NCI-H1930 (cell line): ENCODE measurements at places on chromosomes 5 and 9.

- peak; percentile 50 for DNase-seq
These were observed 155.7 kb downstream of the RMI1 start for GRCh38 chr9:84136119-84136868.

DNA sequence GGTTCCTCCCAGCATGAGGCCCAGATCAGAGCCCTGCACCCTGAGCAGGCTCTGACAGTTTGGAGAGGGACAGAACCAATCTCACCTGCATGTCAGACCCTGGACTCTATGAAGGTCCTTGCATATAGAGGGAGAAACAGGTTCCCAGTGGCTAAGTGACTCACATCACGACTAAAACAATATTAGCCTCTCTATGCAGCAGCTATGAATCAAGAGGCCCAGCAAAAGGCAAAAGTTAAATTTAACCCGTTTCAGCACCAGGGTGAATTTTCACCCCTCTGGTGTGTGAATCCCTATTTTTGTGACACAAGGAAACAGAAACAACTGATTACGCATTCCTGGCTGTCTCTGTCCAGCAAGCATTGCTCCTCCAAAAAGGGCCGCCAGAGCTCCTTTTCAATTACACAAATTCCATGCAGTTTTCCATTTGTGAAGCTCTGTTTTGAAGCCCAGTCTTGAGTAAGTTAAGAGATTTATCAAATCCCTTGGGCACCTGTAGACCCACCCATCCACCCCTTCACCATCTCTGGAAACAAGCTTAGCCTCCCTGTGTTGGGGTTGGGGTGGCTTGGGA lies 136.6 kb downstream of the GABBR2 start:
- DNase-seq, result no peak

DNA sequence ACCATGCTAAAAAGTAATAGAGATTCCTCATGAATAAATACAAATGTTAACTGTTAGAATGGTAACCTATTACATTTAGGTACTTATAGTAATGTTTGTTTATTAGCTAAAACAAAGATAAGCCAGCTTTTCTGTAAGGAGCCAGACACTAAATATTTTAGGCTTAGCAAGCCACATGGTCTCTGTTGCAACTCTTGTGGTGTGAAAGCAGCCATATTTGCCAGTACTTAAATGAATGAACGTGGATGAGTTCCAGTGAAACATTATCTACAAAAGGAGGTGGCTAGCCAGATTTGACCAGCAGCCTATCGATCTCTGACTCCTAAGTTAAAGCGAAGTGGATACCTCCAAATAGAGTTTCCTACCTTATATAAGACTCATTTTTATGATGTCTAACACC lies 331.6 kb downstream of the CDH12 start:
- no peak for DNase-seq

GRCh38 chr5:177304392-177305119 lies 957 bp downstream of the PRELID1 start:
- no peak for DNase-seq

- DNase-seq, result no peak
These were observed 49.8 kb downstream of the ROR2 start for GRCh38 chr9:91900055-91900796.

GRCh38 chr9:72533322-72533721 lies 11.9 kb downstream of the TMC1 start:
- no peak for DNase-seq

DNA sequence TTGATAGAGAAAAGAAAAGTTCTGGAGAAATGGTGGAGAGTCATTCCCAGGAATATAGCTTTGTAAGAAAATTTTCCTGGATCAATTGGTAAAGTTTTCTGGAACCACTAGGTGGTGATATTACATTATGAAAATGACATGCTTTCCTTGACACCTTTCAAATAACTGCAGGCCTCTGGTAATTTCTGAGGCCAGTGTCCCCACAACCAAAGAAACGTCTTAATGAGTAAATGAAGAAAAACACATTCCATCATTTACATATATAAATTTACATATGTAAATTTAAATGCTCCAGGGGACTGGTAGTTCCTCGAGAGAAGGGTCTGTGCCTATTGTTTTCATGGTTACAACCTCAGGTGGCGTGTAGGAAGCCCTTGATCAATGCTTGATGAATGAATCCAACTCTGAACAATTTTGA lies 17.2 kb upstream of the RGS3 start:
- DNase-seq, result peak; percentile 21

DNA sequence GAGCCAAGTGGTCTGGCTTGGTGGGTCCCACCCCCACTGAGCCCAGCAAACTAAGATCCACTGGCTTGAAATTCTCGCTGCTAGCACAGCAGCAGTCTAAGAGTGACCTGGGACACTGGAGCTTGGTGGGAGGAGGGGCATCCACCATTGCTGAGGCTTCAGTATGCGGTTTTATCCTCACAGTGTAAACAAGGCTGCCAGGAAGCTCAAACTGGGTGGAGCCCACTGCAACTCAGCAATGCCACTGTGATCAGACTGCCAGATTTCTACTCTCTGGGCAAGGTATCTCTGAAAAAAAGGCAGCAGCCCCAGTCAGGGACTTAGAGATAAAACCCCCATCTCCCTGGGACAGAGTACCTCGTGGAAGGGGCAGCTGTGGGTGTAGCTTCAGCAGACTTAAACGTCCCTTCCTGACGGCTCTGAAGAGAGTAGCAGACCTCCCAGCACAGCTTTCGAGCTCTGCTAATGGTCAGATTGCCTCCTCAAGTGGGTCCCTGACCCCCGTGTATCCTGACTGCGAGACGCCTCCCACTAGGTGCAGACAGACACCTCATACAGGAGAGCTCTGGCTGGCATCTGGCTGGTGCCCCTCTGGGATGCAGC lies 18.2 kb upstream of the STK32A start:
- DNase-seq, result no peak

GRCh38 chr9:114722937-114723620 lies 41.1 kb upstream of the TEX48 start:
- DNase-seq, result no peak

- peak; percentile 12 for DNase-seq
These were observed 132.0 kb downstream of the FAM174A start for GRCh38 chr5:100667161-100667630.

GRCh38 chr9:89407070-89407469 lies 88.8 kb downstream of the SECISBP2 start:
- DNase-seq, result no peak

DNA sequence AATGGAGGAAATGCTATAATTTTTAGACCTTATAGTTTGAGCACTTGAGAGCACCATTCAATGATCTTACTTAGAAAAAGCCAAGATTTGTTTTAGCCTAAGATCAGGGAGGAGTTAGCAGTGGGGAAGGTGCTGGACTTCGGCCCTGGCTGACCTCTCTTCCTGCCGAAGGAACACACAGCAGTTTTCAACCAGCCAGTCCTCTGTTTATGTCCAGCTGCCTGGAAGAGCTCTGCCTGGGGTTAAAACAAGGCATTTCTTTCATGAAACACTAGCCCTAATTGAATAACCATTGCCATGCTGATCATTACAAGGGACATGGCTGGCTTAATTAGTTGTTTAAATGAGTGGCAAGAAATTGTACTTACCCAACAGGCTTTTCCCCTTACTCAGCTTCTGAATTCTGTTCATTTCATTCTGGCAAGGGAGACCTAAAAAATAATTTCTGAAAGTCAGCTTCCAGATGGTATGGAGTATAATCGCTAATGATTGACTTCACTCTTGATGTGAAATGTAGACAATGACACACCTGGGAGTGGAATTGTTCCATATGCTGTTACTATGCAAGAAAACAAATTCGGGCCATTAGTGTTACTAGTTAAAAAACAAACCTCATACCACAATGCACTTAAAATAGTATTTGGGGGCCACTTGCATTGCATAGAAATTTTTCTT lies 514.2 kb downstream of the SPOCK1 start:
- DNase-seq, result no peak

GRCh38 chr9:135087899-135088347 lies 455 bp downstream of the OLFM1 start:
- DNase-seq, result no peak

- no peak for DNase-seq
These were observed 45.7 kb downstream of the RNF145 start for GRCh38 chr5:159163701-159164046.

DNA sequence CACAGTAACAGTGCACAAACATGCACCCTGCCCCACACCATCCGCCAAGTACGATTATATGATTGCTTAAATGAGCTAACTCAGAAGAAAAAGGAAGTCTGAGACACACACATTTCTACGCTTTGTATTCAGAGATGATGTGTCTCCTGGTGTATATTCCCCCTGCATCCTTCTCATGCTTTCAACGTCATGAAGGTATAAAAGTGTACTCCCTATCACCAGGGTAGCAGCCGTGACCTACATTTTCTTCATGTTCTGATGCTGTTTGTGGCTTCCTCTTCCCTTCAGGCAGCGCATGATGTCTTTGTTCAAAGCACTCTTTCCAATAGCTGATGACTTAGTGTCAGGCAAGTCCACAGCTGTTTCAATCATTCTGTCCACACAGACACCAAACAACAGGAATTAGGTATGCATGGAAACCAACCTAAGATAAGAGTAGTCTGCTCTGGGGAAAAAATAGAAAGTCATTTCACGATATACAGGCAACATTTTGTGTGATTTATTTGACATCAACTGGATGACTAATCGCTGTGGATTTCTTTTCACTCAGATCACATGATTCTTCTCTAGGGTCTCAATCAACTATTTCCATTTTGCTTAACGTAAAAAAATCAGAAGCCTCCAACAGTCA lies 269.4 kb upstream of the PTGER4 start:
- no peak for DNase-seq

GRCh38 chr9:113928269-113928668 lies 52.2 kb downstream of the ZNF618 start:
- DNase-seq, result no peak

DNA sequence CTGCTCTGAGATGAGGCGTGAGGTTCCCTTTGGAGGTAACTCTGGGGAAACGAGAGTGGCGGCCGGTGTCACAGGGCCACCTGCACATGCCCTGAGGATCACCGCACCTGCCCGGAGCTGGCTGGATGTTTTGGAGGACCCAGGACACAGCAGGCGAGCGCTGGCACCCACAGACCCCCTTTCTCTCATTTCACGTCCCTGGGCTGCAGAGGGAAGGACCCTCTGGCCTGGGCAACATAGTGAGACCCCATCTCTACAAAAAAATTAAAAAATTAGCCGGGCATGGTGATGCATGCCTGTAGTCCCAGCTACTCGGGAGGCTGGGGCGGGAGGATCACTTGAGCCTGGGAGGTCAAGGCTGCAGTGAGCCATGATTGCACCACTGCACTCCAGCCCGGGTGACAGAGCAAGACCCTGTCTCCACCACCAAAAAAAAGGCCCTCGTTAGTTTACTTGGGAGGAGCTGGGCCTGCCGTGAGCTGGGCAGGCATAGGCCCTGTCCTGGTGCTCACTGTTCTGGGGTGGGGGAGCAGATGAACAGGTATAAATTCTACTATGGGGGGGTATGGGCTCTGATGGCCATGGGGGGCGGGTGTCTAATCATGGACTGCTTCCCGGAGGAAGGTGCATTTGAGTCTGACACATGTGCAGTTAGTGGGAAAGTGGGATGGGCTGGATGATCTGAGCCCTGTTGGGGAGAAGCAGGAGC lies 96.9 kb upstream of the RAPGEF1 start:
- DNase-seq, result no peak
